ENCODE measurements at places on chromosomes 2 and 18.

GRCh38 chr18:46893360-46893759 lies 23.9 kb downstream of the PIAS2 start:
- no peak for DNase-seq

DNA sequence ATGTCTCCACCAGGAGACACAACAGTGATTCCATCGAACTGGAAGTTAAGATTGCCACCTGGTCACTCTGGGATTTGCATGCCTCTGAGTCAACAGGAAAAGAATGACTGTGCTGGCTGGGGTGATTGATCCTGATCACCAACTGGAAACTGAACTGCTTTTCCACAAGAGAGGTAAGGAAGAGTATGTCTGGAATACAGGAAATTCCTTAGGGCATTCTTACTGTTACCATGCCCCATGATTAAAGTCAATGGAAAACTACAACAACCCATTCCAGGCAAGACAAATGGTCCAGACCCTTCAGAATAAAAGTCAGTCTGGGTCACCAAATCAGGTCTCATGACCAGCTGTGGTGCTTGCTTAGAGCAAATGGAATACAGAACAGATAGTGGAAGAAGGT lies 12.0 kb upstream of the DDX1 start:
- no peak for DNase-seq

DNA sequence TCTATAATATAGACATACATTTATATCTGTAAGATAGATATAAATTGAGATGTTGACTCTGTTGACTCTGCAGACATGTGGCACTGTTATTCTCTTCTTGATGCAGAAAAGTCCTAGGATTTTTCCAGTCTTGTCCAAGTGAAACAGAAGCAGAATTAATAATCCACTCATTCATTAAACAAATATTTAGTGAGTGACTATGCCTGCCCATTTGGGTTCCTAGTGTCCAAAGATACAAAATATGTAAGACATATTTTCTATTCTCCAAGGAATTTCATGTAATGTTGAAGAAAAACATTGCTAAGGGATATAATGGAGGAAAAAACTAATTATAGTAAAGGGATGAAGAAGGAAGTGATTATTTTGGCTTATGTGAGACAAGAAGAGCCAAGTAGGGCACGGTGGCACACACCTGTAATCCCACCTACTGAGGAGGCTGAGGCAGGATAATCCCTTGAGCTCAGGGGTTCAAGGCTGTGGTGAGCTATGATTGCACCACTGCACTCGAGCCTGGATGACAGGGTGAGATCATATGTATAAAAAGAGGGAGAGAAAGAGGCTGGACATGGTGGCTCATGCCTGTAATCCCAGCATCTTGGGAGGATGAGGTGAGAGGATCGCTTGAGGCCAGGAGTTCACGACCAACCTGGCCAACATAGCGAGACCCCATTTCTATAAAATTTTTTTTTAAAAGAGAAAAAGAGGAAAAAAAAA lies 19.9 kb upstream of the PLEKHH2 start:
- no peak for DNase-seq

GRCh38 chr18:48337053-48337452 lies 72.1 kb downstream of the ZBTB7C start:
- DNase-seq = no peak

- no peak for DNase-seq
These were observed 33.6 kb downstream of the PLCL1 start for GRCh38 chr2:197838036-197838435.

- DNase-seq = no peak
These were observed 18.2 kb downstream of the SCN3A start for GRCh38 chr2:165185633-165186032.

DNA sequence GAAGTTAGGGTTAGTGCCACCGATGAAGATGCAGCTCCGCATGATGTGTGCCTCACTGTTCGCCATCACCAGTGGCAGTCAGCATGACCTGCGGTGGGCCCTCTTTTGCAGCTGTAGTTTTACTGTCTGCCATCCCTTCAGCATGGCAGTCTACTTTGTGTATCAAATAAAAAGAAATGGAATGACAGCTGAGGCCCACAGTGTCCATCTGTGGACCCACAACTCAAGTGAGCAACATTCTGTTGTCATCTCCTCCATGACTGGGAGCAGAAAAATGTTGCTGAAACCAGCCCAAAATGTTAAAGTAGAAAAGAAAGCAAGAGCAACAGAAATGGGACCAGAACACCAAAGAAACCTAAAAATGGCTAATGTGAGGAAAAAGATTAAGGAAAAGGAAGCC lies 128.7 kb downstream of the MEP1B start:
- DNase-seq = no peak

DNA sequence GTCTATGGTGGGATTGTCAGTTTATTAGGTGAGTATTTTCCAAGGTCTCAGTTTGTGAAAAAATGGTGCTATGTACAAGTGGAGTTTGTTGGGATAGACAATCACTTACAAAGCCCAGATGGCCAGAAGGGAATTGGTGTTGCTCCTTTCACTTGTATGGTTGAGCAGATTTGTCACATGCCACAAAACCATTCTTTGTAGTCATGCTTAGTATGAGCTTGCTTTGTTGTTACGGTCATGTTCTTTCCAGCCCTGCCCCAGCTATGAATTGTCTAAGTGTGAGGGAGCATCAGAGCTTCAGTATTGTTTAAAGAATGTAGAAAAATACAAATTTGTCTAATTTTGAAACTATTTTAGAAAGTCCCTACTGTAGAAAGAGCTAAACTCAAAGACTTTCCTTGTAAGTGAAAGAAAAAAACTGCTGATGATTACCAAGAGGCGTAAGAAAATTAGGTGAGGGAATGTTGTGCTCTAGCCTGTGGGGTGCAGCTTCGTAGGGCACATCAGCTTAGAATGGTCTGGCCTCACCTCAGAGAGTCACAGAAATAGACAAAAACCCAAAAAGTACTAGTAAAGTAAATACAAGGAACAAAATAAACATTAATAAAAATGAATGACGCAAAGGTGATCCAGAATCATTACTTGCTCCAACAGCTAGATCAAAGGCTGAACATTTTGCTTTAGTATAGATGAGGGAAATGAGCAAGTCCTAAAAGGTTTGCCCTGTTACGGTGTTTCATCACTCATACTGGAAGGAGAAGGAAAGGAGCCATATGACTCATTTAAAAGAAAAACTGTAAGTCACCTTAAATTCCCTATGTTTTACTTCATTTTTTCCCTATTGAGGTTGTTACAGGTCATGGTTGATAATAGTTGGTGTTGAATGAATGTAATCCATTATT lies 9.2 kb downstream of the TGIF1 start:
- no peak for DNase-seq

GRCh38 chr2:48991415-48992131 lies 162.7 kb downstream of the FSHR start:
- DNase-seq = no peak

- DNase-seq = no peak
These were observed 198.7 kb downstream of the BCL11A start for GRCh38 chr2:60354713-60355112.

- no peak for DNase-seq
These were observed 201.2 kb downstream of the NOL4 start for GRCh38 chr18:34023471-34023870.

DNA sequence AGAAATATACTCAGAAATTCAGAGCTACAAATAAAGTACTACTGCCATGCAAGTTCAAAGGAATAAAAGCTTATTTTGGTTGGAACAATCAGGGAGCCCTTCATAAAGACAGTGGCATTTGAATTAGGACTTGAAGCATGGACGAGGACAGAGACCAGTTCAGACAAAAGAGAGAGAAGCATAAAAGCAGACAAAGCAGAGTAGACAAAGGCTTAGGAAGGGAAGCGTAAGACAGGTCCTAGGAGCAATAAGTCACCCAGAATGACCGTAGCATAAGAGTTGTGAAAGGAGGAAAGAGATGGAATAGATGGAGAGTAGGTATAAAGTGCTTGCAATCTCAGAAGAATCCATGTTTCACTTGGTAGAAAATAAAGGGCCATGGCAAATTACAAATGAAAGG lies 14.0 kb downstream of the PDE1A start:
- DNase-seq = no peak

DNA sequence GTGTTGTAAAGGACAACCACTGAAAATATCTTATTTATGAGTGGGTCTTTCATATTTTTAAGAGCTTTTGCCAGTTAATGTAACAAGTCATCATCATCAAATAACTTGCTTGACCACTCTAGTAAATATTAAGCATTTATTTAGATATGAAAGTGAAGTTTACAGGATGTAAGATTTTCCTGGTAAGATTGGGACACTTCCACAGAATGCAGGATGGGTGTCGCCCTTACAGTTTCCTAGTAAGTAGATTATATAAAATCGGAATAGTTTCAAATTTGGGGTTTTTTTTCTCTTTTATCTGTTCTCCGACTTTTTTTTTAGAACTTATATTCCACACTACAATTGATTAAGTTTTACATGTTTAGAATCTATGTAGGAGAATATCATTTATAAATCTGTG lies 14.8 kb upstream of the SLC40A1 start:
- DNase-seq = no peak

DNA sequence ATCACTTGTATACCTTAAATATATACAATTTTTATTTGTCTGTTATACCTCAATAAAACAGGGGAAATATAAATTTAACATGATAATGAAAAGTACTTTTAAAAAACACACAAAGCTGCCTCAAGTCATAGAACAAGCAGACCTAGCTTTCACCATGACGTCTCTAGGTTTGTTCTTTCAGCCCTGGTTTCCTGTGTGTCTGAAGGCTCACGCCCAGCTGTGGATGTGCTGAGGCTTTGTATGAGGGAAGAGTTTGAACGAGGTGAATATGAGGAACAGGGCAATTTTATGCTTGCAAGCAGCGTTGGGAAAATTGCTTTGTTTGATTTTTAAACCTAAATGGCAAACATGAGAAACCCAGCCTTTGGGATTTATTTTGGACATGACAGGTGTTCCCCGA lies 15.3 kb downstream of the SH3RF3 start:
- DNase-seq = no peak

DNA sequence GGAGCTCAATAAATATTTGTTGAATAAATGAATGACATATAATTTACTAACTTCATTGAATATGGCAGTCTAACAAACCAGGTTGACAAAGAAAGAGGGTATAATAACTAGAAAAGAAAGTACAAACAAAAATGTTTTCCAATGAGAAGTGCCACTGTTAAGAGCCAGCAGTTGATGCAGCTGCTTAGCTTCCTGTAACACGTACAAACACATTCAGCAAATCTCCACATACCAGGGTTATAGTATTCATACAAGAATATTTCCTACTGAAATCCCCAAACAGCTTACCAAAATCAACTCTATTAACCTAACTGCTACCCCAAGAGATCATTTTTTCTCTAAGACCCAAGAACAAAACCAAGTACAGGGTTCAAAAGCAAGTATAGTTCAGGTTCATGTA lies 77.7 kb downstream of the THADA start:
- no peak for DNase-seq

- no peak for DNase-seq
These were observed 120.5 kb downstream of the CCBE1 start for GRCh38 chr18:59576541-59577385.

DNA sequence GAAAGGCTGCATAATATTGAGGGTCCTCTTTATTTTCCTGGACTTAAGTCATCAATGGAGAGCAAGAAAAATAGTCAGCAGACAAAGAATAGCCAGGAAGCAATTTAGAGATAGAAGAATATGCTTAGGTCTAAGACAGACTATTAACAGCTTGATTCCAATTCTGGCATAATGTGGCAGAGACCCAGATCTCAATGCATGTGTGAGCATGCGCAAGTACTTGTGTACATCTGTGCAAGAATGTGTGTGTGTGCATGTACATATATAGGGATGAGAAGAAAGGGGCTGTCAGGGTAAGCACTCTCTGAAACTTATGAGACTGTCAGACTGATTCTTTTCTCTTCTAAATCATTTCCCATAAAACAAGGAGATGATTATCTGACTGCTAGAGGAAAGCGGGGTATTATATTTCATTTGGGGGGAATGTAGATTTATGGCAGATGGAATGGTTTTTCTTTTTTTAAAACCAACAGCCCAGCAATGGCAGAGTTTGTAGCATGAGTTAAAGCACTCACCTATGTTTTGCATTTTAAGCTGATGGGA lies 381.3 kb upstream of the SPRED2 start:
- no peak for DNase-seq

- no peak for DNase-seq
These were observed 52.4 kb downstream of the AKAIN1 start for GRCh38 chr18:5144629-5145028.

DNA sequence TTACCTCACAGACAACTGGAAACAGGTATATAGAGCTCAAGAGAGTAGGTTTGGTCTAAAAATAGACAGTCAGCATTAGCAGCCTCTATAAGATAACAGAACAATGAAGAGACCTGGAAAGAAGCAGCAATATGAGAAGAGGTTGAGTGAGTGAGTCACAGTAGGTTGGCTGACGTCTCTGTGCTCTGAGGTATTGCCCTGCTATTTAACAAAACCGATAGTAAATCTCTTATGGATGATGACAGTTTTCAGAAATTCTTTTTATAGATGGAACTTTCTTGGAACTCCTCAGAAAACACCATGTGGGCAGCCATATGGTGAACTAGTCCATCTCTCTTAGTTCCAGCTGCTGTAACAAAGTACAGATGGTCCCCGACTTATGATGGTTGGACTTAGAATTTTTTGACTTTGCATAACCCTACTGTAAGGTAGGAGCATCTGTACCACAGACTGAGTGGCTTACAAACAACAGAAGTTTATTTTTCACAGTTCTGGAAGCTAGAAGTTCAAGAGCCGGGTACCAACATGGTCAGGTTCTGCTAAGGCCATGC lies 123.5 kb downstream of the MBD2 start:
- no peak for DNase-seq

DNA sequence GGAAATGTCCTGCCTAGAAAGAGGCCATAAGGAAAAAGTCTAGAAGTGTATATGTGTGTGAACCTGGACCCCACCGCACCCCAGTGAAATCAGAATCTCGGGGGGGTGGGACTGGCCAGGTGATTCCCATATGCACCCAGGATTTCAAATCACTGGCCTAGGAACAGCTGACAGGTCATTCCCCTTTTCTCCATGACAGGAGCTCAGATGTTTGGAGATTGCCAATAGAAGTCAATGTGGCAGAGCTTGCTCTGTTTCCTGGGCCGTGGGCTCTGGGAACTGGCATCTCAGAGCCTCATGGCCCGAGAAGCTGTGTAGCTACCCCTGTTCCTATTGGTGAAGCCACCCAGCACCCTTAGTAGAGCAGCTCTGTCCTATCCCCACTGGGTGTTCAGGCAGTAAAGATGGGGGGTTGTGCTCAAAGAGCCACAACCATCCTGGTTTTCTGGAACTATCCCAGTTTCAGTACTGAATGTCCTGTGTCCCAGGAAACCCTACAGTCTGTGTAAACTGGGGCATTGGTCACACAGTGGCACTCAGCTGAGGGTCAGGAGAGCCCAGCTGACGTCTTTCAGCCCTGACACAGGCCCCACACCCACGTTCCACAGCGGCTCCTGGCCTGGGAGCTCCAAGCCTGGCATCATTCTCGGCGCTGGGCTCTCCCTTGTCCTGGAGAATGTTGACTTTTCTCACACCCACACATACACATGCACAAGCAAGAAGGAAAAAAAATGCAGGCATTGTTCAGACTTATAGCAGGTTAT lies 18.9 kb downstream of the GNLY start:
- DNase-seq = no peak
